ENCODE measurements at places on chromosomes 6 and 20. TPM values are rescaled to one million over a fixed set of nuclear protein-coding genes. Genes with fewer than 3 reads are reported as not detected.

Gene ESR1
- 1.3 TPM for polyA plus RNA-seq

Gene PRPH2
- polyA plus RNA-seq: 5.0 TPM

Gene CYP21A2
- polyA plus RNA-seq: 0.26 TPM

Gene C6orf15
- polyA plus RNA-seq: not detected

Gene EEF1A2
- polyA plus RNA-seq: 38.6 TPM

Gene HLA-DPA1
- 33.4 TPM for polyA plus RNA-seq
